ENCODE measurements at places on chromosomes 12 and 14.
A peak's percentile ranks its signal among the peaks of the same experiment; 100 is the strongest.

- no peak for DNase-seq
Measured at GRCh38 chr12:3189282-3189681, 112.1 kb downstream of the TSPAN9 start.

GRCh38 chr12:114371250-114371649 is 34.7 kb downstream of the TBX5 start:
- peak; percentile 67 for DNase-seq

- no peak for DNase-seq
Measured at GRCh38 chr14:36096090-36096489, 80.4 kb downstream of the PTCSC3 start.

DNA sequence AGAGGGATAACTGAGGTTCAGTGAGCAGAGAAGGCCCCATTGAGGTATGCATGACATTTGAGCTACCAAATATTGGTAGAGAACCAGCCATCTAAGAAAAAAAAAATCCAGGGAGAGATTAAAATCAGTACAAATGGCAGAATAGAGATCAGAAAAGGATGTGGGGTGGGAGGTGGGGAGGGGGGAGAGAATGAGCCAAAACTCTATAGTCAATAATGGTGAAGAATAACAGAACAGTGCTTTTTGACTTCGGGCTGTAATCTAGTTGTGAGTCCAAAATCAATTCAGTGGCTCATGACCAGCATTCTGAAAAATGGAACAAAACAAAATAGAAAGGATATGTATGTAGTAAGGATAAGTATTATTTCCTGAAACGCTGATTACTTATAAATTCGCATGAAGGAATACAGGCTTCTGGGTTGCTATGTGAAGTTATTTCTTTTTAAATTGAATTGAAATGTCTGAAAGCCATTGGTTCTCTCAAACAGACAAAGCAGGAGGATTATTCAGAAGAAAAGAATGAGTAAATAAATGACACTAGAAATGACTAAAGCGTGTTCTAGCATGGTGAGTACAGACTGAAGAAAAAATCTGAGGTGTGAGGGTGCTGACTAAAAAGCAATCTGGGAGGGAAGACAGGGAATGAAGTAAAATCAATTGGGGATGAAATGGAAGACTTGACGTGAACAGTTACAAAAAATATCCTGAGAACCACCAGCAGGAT is 72.4 kb downstream of the ATP2B1 start:
- DNase-seq, result no peak

- DNase-seq, result no peak
Measured at GRCh38 chr12:4027412-4027811, 154.2 kb upstream of the PARP11 start.

GRCh38 chr12:5944688-5945070 is 380 bp downstream of the ANO2 start:
- no peak for DNase-seq

GRCh38 chr12:116087399-116087798 is 190.1 kb downstream of the MED13L start:
- DNase-seq, result no peak

DNA sequence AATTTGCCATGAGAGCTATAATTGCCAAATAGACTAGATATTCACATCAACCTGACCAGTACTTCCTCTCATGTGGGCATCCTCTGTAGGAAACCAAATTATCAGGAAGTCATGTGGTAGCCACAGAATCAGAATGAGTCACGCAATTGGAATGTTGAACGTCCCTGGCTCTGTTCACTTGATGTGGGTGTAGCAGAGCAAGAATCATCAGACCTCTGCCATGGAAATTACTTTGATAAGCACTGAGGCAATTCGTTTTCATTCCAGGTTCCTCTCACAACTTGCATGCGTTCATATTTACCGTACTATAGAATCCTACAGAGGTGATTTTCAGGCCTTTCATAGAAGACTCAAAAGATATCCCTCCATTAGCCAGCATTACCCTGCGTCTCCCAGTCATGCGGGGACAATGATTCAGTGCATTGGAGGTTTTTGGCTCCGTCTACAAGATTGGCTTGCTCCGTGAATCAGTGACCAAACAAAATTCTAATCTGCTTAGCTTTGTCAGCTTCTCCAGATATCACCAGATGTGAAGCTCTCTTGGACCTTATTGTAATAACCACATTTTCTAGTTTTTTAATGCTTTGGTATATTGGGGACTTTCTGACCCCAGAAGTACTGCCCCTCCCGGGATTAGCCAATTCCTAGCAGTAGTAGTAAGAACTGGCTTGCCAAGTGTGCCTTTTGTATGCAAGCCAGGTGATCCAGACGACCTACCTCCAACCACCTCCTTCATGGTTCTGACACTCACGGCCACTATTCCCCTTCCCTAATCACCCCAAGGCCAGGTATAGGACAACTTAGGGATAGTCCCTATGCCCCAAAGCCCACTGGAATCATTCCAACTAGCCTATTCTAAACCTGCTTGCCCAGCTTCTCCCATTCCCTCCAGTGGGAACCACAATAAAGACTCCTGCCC is 133.4 kb downstream of the KICS2 start:
- DNase-seq, result no peak

GRCh38 chr12:123937707-123938591 is 34.7 kb downstream of the CCDC92 start:
- no peak for DNase-seq

DNA sequence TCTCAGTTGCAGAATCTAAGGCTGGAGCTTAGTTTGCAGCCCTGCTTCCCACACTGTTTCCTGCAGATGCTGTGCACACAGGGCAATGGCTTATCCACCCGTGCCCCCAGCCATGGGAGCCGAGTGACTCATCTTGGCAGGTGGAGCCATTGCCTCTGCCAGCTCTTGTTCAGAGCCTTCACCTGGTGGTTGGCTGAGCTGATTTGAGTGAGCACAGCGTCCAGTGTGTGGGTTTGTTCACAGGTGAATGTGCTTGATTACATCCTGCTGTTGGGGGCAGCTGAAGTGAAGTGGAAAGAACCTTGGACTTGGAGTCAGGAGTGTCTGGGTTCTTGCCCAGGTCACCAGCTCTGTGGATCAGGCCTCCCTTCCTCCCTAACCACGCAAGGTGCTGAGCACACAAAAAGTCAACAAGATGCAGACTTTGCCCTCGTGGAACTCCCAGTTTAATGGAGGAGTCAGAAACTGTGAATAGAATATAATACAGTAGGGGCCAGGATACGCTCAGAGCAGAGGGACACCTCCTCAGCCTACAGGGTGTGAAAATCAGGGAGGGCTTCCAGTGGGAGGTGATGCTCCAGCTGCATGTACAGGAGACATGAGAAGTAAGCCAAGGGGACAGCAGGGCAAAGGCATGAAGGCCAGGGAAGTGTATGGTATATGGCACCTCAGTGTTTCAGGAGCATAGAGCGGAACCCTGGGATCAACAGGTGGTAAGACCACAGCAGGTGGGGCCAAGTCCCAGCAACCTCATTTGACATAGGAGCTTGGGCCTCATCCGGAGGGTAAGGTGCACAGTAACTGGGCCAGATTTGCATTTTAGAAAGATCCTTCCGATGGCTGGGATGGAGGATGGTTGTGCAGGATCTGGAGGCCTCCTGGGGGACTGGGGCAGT is 22.8 kb downstream of the JDP2 start:
- no peak for DNase-seq

- DNase-seq, result no peak
Measured at GRCh38 chr12:112131686-112132085, 6.3 kb downstream of the TRAFD1 start.

DNA sequence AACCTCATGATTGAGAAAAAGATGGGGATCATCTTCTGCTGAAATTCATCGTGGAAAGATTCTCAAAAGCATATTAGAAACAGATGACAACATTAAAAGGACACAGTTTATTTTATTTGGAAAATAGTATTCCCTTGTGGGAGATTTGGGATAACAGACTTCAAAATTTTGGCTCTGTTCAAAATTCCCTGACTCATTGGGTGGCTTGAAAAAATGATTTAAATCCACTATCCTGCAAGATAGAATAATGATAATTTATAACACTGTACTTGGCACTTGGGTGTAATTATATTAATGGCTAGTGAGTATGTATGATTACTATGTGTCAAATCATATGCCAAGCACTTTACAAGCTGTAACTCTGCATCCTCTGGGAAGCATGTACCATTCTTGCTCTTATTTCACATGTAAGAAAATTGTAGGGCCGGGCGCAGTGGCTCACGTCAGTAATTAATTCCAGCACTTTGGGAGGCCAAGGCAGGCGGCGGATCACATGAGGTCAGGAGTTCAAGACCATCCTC is 128.8 kb downstream of the LMNTD1 start:
- DNase-seq, result no peak

GRCh38 chr12:94699801-94700200 is 49.4 kb upstream of the TMCC3 start:
- DNase-seq, result no peak

GRCh38 chr14:72352012-72352411 is 419.8 kb downstream of the RGS6 start:
- DNase-seq, result no peak

DNA sequence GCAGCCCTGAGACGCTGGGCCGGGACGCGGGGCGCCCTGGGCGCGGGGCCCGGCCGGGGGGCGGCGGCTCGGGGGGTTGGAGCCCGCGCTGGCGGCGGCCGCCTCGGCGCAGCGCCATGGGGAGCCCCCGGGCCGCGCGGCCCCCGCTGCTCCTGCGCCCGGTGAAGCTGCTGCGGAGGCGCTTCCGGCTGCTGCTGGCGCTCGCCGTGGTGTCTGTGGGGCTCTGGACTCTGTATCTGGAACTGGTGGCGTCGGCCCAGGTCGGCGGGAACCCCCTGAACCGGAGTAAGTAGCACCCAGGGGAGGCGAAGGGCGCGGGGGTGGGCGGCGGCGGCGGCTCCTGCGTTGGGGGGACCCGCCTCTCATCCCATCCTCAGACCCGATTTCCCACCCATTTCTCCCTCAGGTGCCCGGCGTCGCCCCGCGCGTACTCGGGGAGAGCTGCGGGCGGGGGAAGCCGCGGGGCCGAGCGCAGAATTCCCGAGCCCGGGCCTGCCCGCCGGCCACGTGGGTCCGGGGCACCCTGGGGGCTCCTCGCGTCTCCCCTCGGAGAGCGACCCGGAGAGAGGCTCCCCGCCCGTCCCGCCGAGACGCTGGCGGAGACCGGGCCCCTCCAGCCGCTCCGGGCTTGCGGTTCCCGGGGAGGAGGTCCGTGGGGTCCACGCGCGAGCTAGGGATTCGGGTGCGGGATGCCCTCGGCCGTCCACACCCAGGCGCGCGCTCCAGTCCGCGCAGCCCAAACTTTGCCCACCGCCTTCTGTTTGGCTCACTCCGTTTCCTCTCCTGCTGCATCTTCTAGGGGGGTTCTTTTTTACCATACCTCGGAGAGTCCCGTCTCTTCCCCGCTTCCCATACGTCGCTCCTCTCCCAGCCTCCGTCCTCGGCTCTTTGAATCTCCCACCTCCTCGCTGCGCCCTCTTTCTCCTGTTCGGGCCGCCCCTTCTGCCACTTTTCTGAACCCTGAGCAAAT is 807 bp downstream of the B4GALNT3 start:
- DNase-seq, result no peak

- DNase-seq, result no peak
Measured at GRCh38 chr14:88985654-88986053, 161.2 kb downstream of the TTC8 start.

- DNase-seq, result no peak
Measured at GRCh38 chr14:45253754-45254310, 830 bp upstream of the MIS18BP1 start.

- DNase-seq, result no peak
Measured at GRCh38 chr14:34387974-34388516, 74.0 kb downstream of the SPTSSA start.

DNA sequence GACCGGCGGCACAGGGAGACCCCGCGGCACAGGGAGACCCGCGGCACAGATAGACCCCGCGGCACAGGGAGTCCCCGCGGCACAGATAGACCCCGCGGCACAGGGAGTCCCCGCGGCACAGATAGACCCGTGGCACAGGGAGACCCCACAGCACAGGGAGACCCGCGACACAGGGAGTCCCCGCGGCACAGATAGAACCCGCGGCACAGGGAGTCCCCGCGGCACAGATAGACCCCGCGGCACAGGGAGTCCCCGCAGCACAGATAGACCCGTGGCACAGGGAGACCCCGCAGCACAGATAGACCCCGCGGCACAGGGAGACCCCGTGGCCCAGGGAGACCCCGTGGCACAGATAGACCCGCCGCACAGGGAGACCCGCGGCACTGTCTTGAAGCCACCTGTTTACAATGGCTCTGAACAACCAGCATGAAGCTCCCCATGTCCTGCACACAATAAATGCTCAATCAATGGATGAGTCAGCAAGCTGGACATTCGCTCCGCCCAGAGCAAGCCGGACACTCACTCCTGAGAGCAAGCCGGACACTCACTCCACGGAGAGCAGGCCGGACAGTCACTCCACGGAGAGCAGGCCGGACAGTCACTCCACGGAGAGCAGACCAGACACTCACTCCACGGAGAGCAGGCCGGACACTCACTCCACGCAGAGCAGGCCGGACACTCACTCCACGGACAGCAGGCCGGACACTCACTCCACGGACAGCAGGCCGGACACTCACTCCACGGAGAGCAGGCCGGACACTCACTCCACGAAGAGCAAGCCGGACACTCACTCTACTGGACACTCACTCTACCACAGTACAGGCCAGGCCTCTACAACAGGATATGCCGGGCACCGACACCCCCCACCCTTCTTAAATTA is 121.9 kb downstream of the RFLNA start:
- no peak for DNase-seq

DNA sequence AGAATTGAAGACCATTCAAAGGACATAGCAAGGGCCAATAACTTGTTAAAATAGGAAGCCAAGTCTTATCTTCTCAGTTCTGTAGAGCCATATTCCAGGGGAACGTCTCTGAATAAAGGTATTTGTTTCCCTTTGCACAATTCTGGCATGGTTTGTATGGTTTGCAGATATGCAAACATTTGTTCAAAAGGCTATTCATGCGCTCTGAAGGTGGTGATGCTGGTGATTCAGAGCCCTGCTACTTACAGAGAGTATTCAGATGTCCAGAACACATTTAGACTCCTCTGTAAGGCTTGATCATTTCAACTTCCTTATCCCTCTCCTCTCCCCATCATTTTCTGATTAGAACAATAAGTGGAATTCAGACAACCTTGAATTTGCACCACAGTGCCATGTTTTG is 35.9 kb downstream of the SLC4A8 start:
- no peak for DNase-seq
